ENCODE measurements at places on chromosomes 6 and 20. TPM values are rescaled to one million over a fixed set of nuclear protein-coding genes. Genes with fewer than 3 reads are reported as not detected.

- no peak overlapping the region for H3K4me3 ChIP-seq
- no peaks in the 10 kb centered on the region for H3K4me1 ChIP-seq
- H3K36me3 ChIP-seq, result no peaks in the 10 kb centered on the region
- no peak for DNase-seq
Measured at GRCh38 chr20:9887706-9888105, 48.8 kb upstream of the PAK5 start.

- no peak for DNase-seq
- H3K36me3 ChIP-seq, result no peaks in the 10 kb centered on the region
- H3K27ac ChIP-seq, result no peak overlapping the region
- H3K4me3 ChIP-seq, result no peak overlapping the region
- H3K27me3 ChIP-seq, result no peaks in the 10 kb centered on the region
- H3K4me1 ChIP-seq, result no peaks in the 10 kb centered on the region
Measured at GRCh38 chr6:29676981-29677601, 3.9 kb downstream of the ZFP57 start.

DNA sequence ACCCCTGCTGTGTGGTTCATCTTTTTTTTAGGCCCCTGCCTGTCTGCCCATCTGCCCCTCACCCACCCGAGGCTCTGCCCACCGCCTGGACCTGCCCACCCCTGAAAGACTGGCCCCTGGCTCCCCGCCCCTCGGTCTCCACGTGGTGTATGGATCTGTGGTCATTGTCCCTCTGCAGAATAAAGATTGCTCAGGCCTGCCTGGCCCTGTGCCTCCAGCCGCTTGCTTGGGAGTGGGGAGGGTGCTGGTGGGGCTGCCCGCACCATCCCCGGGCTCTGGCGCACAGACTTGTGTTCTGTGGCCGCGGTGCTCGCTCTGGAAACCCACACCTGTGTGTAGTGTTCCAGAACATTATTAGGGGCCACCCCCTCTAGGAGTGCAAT is 1.6 kb downstream of the MAP1LC3A start:
- no peaks in the 10 kb centered on the region for H3K27me3 ChIP-seq
- no peak for DNase-seq
- H3K4me3 ChIP-seq, result no peak overlapping the region
- no peaks in the 10 kb centered on the region for H3K36me3 ChIP-seq

DNA sequence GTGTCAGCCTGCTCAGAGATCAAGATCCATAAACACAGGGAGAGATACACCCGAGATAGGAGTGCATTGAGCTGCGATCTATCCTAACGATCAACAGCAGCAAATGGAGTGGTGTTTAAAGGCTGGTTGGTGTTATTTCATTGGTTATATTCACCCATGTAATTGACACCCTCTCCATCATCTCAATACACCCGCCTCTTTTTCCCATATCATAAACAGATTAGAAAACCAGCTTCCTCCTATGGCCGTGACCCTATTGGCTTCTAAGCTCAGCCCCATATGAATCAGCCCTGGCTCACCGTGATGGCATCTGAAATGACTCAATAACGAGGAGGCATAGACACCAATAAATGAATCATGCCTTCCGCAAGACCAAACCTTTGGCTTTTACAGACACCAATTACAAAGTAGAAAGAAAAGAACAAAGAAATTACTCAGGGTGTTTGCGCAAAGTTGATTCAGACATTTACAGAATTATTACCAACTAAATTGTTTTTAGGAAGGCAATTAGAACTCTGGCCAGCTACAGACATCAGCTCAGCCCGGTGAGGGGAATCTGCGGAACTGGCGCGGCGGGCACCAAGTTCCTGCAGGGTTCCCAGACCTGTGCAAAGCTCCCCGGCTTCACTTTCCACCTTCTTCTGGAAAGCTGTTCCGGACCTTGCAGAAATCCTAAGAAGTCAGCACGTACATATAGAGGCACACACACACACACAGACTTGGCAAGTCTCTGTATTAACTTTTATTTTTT is 11.5 kb downstream of the PMEPA1 start:
- peaks cover 2% of the 10 kb centered on the region for H3K4me1 ChIP-seq
- H3K4me3 ChIP-seq, result no peak overlapping the region

DNA sequence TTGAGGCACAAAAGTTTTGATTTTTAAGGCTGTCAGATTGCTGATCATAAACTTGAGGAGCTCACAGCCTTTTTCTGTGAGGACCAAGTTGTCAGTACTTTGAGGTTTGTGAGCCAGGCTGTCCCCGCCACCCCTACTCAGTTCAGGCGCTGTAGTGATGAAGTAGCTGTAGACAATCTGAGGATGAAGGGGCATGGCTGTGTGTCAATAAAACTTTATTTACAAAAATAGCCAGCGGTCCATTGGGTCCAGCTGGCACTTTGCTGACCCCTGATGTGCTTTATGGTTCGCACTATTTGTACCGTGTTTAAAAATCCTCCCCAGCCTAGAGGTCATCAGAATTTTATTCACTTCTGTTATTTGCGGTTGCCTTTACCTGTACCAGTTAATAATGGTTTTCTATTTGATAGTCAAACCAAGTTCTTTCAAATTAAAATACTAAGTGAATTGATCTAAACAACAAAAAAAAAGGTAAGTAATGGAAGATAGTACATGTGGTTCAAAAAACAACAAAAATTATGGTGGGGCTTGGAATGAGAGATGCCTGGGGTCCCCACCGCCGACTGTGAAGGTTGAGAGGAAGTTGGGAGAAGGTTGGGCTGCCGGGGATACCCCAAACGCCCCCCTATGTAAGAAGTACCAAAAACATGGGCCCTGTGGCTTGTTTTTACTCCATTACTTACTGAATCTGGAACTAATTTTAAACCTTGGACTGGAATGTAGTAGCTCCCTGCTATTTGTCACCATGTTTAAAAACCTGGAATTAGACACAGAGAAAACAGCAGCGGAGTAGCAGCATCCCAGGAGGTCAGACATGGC is 123.6 kb downstream of the SYCP2 start:
- no peaks in the 10 kb centered on the region for H3K27me3 ChIP-seq
- no peaks in the 10 kb centered on the region for H3K4me1 ChIP-seq
- no peak for DNase-seq
- H3K27ac ChIP-seq, result no peak overlapping the region

DNA sequence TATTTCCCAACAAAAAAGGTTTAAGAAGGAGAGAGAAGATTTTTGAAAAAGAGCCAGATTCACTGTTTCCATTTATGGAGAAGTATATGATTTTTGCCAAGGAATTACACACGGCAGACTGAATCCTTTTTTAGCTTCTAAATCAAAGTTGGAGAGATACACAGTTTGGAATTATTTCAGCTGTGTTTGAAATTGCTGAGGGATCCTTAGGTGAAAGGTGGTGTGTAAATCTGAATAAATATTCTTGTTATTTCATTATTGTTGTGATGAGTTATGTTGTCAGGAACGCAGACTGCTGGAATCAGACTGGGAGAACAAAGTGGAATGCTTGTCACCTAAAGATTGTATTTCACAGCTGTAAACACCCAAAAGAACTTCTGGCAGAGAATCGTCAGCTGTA is 168.5 kb upstream of the AKIRIN2 start:
- no peaks in the 10 kb centered on the region for H3K27me3 ChIP-seq
- H3K4me3 ChIP-seq, result no peak overlapping the region
- H3K27ac ChIP-seq, result no peak overlapping the region

TMEM74B gene
- total RNA-seq, result 3.8 TPM

SMPD2 gene
- total RNA-seq, result 9.5 TPM

TRAPPC3L gene
- 0.36 TPM for total RNA-seq

GRIK2 gene
- total RNA-seq, result 3.0 TPM

BPI gene
- total RNA-seq, result 0.51 TPM

XKR7 gene
- total RNA-seq, result not detected

Data from aorta (tissue), 5 donors.